ENCODE measurements at places on chromosomes 12 and 14.
A peak's percentile ranks its signal among the peaks of the same experiment; 100 is the strongest.

GRCh38 chr12:116055895-116056607 is 221.4 kb downstream of the MED13L start:
- DNase-seq: no peak

DNA sequence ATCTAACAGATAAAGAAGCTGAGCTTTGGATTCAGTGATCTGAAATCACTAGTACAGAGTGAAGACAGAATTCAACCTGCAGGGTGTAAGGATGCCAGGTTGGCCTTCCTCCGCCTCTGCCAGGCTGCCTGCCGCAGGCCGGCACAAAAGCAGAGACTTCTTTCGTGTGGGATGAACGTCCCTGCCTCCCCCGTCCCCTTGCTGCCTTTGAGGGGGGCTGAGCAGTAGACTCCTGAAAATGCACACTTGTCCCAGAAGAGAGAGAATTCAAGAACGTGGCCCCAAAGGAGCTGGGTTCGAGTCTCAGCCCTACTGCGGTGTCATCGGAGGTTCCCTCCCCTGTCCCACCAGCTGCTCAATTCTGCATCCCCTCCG is 154.3 kb downstream of the BCL11B start:
- DNase-seq: no peak

- no peak for DNase-seq
Measured at GRCh38 chr12:12508612-12509011, 54.1 kb downstream of the DUSP16 start.

GRCh38 chr12:11581179-11581755 is 68.2 kb upstream of the ETV6 start:
- DNase-seq: peak; percentile 66

- no peak for DNase-seq
Measured at GRCh38 chr14:89399157-89399556, 17.9 kb downstream of the FOXN3 start.

GRCh38 chr14:94282991-94283723 is 9.9 kb downstream of the SERPINA10 start:
- no peak for DNase-seq

GRCh38 chr12:6869049-6870021 is 2.0 kb downstream of the TPI1 start:
- peak; percentile 82 for DNase-seq

- no peak for DNase-seq
Measured at GRCh38 chr12:74999474-74999873, 210.2 kb downstream of the KCNC2 start.

DNA sequence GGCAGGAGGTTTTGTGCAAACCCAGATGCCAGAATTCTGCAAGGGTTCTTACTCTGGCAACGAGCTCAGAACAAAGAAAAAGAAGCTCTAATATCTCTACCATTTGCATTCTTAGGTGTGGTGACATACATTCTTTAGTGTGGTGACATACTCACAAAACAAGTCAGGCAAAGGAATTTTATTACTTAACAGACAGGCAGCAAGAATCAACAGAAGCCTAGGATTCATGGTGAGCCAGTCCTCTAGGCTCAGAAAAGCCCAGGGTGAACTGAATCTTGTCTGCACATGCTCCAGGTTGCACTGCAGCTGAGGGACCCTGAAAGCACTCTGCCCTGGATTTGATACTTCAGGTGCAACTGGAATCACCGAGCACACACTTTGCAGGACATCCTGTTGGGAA is 122.4 kb upstream of the PTPRQ start:
- DNase-seq: no peak

Data from activated T-cell treated with anti-CD3 and anti-CD28 coated beads for 1 hour (primary cell).